ENCODE measurements at places on chromosomes 3 and 15.
A peak's percentile ranks its signal among the peaks of the same experiment; 100 is the strongest.

DNA sequence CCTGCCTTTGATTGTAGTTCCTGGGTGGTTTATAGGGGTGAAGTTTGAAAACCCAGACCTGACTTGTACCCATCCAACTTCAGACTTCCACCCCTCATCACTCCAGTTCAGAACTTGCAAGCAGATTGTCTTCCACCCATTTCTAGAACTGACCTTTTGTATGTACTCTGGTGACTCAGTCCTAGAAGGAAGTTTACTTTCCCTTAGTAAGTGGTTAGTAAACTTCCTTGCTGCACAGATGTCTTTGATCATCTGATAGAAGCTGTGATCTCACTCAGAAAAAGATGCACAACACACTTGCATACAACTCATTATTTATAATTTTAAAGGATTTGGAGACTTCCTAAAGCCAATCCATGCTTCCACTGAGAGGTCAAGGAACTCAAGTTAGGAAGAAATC is 368.0 kb downstream of the MFSD1 start:
- no peak for DNase-seq
- peak overlapping the region; percentile 65 for H3K27ac ChIP-seq
- no peaks in the 10 kb centered on the region for H3K27me3 ChIP-seq
- peaks cover 17% of the 10 kb centered on the region for H3K4me1 ChIP-seq

GRCh38 chr15:69665641-69666111 is 213.1 kb downstream of the RPLP1 start:
- H3K27me3 ChIP-seq = peaks cover 4% of the 10 kb centered on the region
- no peak overlapping the region for H3K4me3 ChIP-seq
- no peak for DNase-seq
- H3K36me3 ChIP-seq = no peaks in the 10 kb centered on the region

DNA sequence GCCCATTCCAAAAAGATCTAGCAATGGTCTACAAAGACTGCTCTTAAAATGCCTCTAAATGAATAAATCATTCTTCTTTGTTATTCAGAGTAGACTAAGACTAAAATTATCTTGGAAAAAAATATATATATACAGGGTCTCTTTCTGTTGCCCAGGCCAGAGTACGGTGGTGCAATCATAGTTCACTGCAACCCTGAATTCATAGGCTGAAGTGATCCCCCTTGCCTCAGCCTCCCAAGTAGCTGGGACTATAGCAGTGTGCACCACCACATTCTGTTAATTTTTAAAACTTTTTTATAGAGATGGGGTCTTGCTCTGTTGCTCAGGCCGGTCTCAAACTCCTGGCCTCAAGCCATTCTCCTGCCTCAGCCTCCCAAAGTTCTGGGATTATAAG is 18.7 kb downstream of the WWTR1 start:
- no peaks in the 10 kb centered on the region for H3K27me3 ChIP-seq
- H3K36me3 ChIP-seq = peaks cover 7% of the 10 kb centered on the region
- H3K27ac ChIP-seq = peak overlapping the region; percentile 83
- DNase-seq = no peak
- H3K4me3 ChIP-seq = peak overlapping the region; percentile 66
- peaks cover 36% of the 10 kb centered on the region for H3K4me1 ChIP-seq

- DNase-seq = no peak
- H3K27ac ChIP-seq = peak overlapping the region; percentile 52
- H3K36me3 ChIP-seq = no peaks in the 10 kb centered on the region
- peaks cover 48% of the 10 kb centered on the region for H3K4me1 ChIP-seq
- no peaks in the 10 kb centered on the region for H3K27me3 ChIP-seq
- no peak overlapping the region for H3K4me3 ChIP-seq
These were observed 17.8 kb downstream of the USP3 start for GRCh38 chr15:63522225-63522578.
